Amygdala (tissue), 56 donors: ENCODE measurements at places on chromosomes 1 and 21.

DNA sequence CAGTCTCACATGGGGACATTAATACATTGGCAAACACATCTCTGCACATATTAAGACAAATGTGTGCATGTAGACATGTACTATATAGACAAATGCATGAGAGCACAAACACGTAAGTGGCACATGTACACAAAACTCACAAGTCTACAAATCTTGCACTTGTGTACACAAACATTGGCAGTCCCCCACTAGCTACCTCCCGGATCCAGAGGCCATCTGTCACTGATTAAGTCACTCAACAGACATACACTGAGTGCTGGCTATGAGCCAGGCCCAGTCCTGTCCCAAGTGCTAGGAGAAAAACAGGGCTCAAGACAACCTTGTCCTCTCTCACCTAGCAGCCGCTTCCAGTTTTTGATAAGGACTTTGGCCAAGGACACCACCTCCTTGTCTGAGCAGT is 7.0 kb downstream of the TCEA3 start:
- DNase-seq = no peak

DNA sequence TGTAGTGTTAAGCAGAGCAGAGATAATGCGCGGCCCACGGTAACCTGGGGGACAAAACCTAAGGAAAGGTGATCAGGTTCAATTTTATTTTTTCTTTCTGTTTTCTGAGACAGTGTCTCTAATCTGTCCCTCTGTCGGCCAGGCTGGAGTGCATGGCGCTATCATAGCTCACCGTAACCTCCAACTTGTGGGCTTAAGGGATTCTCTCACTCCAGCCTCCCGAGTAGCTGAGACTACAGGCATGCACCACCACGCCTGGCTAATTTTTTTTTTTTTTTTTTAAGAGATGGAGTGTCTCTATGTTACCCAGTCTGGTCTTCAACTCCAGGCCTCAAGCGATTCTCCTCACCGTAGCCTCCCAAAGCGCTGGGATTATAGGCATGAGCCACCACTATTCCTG is 724 bp upstream of the ANKRD35 start:
- no peak for DNase-seq

GRCh38 chr21:29829564-29830275 is 110.1 kb downstream of the GRIK1 start:
- no peak for DNase-seq

DNA sequence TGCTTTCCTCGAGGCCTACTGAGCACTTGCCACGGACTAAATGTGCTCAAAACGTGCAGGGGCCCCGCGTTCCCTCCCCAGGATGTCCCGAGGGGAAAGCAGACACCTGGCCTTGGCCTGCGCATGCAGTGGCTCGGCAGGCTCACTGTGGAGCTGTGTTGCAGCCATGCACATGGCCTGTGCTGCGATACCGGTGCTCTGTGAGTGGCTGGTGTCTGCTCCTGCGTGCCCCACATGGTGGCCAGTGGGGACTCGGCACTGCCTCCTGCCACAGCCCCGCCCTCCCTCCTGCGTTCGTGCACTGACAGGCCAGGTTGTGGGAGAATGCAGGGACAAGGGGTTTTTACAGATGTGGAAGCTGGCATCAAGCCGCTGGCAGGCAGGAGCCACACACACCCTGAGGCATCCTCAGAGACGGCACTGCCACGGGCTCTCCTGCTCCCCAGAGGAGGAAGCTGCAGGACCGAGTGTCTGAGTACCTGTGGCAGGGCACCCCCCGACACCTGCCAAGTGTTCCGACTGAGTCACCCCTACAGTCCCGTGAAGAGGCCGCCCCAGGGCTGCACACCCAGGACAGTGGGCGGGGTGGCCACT is 16.9 kb upstream of the PTTG1IP start:
- no peak for DNase-seq

GRCh38 chr1:230385158-230385450 is 41.0 kb downstream of the PGBD5 start:
- DNase-seq = no peak

- DNase-seq = no peak
These were observed 47.3 kb upstream of the PLPPR4 start for GRCh38 chr1:99216956-99217355.

DNA sequence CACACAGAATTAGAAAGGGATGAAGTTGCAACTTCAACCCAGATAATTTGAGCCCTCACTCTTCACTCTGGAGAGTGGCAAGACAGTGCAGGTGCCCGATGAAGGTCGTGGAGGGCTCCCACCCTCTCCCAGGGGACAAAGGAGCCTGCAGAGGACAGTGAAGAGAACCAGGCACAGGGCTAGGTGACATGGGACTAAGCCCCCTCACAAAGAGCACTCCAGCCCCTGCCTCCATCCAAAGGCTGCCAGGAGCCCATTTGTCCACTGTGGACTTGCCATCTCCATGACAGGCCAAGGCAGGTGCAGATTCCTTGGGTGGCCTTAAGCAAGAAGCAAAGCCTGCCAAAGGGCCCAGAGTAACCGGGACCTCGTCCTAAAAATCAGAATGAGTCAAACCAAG is 15.1 kb downstream of the ERRFI1 start:
- no peak for DNase-seq

GRCh38 chr1:24111996-24112779 is at the start of gene MYOM3:
Gene MYOM3, minus strand, starts transcription at chr1:24112135. Its CDS starts 3,499 bp downstream, at chr1:24108636.
- no peak for DNase-seq

DNA sequence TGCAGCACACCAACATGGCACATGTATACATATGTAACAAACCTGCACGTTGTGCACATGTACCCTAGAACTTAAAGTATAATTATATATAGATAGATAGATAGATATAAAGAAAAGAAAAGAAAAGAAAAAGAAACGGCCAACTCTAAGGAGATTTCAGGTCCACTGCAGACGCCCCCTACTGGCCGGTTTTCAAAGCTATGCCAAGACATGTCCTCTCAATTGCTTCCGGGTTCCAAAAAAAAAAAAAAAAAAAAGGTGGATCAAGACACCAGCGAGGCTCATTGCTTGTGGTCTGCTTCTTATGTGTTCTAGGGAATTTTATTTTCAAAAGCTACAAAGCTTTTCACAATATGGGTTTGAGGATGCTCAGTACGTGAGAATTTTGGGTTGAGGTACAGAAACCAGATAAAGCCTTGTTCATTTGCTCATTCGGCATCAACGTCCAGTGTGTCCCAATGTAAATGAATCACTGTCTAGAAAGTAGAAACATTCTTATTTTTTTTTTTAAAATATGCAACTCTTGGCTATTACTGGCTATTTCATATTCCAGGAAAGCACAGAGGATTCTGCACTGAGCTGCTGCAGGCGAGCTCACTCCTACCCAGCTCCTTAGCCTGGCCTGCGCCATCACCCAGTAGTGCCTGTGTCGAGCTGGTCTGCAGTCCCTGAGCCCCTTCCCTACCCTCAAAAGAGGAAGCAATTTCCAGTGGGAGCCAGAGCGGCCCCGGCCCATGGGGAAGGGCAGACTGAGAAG is 643.0 kb downstream of the KIF26B start:
- no peak for DNase-seq

- DNase-seq = no peak
These were observed 309.8 kb downstream of the MATN1 start for GRCh38 chr1:30413606-30414005.

GRCh38 chr1:19424651-19425570 is 60.4 kb downstream of the CAPZB start:
- DNase-seq = no peak

GRCh38 chr1:228059634-228060457 is 22.7 kb upstream of the ARF1 start:
- no peak for DNase-seq

DNA sequence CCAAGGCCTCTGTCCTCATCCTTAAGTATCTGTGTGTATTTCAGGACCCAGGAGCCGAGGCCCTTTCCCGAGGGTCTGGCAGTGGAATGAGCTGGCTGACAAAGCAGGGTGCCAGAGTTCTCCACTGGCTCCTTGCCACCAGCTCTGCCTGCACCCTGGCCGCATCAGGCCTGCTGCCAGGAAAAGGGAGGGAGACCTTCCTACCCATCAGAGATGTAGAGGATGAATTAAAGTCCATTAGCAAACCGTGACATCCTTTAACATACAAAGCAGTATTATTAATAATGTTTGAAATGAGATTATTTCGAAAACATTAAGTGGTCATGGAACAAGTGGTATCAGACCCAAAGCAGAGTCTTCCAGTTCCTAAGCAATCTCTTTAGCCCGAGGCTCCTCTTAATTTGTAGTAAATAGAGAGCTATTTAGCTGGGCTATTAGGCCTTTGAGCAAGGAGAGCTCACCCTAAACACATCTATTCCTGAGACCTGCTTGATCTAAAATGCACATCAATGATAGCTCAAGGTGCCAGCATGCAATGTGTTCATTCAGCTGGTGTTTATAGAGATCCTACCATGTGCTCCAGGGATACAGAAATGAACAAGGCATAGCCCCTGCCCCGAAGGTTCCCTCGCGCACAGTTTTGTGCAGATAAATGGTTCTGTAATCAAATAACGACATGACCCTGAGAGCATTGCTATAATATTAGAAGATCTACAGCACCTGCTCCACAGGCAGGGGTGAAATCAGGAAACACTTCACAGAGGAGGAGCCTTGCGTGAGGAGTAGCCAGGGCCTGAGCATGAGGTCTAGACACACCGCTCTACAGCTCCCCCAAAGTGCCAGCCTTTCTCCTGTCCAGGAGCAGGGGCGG is 44.0 kb downstream of the FAM163A start:
- no peak for DNase-seq

- no peak for DNase-seq
These were observed 82.0 kb upstream of the ATP1A1 start for GRCh38 chr1:116291024-116291423.

GRCh38 chr1:32356478-32356877 is 5.8 kb downstream of the FAM229A start:
- no peak for DNase-seq

DNA sequence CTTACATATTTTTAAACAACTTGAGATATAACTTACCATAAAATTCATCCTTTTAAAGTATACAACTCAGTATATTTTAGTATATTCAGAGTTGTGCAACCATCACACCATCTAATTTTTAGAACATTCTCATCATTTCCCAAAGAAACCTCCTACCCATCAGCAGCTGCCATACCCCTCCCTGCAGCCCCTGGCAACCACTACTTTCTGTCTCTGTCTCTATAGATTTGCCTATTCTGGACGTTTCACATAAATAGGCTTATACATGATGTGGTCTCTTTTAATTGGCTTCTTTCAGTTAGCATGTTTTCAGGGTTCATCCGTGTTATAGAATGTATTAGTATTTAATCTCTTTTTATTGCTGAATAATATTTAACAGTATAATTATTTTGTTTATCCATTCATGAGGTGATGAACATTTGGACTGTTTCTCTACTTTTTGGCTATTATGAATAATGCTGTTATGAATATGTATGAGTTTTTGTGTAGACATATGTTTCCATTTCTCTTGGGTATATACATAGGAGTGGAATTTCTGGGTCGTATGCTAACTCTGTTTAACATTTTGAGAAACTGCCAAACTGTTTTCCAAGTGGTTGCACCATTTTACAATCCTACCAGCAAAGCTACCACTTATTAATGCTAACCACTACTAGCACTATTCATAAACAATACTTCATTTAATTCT is 29.5 kb downstream of the WDR26 start:
- DNase-seq = no peak

DNA sequence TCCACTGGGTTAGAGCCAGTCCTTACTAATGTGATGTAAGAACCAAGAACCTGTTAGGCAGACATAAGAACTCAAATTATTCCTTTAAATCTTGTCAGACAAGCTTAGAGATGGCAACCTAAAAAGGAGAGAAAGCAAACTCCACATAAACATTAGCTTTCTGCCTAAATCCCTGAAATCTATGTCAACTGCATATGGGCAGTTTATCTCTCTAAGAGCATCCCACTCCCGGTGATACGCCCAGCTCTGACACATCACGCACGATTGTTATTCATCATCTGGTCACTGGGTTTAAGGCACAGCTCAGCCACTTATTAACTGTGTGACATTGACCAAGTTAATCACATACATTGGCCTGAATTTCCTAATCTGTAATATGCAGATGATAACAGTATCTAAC is 323.7 kb downstream of the HHIPL2 start:
- DNase-seq = no peak

GRCh38 chr21:37430184-37430821 is 63.7 kb downstream of the DYRK1A start:
- DNase-seq = no peak

GRCh38 chr1:195754874-195755273 is 853.4 kb downstream of the KCNT2 start:
- DNase-seq = no peak

DNA sequence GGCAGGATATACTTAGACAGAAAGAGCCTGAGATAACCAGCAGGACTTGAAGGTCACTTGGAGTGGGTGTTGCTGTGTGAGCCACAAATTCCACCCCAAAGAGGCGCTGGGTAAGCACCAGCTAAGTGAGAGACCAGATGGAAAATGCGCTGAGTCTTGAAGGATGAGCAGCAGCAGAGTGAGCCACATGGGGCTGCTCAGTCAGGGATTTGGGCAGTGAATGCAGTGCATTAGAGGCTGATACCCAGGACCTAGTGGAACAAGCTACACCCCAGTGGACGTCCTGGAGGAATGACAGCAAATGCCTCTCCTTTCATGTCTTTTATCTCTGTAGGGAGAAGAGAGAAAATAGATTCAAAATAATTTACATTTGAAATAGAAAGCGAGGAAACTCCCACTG is 11.3 kb downstream of the GRIK1 start:
- DNase-seq = no peak

GRCh38 chr1:246691622-246692495 is 32.4 kb upstream of the SCCPDH start:
- DNase-seq = no peak

DNA sequence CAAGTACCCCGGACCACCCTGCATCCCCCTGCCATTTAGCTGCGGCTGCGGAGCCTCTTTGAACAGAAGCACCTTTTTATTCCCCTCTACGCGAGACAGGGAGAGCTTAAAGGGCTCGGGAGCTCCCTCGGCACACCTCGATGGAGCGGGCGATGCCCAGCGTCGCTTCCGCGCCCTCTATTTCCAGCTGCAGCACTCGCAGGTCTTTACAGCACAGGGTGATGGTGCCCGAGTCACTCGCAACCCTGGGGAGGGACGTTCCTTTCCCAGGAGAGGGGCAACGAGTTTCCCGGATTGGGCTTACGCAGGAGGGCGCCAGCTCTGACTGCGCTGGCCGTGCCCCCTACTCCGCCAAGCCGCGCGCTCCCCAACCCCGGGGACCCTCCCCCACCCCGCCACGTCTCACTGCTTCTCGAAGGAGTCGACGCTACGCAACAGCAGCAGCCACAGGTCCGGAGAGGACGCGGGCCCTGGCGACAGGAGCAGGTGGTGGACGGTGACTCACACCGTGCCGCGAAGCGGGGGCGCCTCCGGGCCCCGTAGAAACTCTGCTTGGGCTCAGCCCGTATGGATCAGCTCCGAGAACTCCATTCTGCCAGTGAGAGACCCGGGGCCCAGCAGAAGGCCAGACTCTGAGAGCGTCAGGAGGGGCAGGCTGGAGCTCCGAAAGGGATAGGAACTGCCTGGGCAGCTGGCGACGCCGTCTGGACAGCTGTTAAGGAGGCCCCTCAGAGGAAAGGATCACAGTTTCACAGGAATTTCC is 5.8 kb upstream of the FAM167B start:
- DNase-seq = peak; percentile 9

DNA sequence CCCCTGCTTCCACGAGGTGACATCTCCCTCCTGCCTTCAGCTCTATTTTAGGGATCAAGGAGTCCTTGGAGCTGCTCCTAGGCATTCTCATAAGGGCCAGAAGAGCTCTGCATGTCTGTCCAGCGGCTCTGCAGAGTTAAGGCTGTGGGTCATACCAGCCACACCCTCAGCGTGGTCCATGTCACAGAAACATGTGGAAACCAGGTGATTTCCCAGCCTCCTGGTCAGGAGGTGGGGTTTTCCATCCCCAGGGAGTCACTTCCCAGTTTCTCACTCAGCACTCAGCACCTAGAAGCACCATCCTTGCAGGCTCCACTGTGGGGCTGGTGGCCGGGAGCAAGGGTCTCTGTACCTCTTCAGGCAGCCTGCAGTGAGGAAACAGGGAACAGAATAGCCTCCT is 1.4 kb upstream of the TNFRSF1B start:
- no peak for DNase-seq
